ENCODE measurements at places on chromosomes 3 and 15. TPM values are rescaled to one million over a fixed set of nuclear protein-coding genes. Genes with fewer than 3 reads are reported as not detected.

DNA sequence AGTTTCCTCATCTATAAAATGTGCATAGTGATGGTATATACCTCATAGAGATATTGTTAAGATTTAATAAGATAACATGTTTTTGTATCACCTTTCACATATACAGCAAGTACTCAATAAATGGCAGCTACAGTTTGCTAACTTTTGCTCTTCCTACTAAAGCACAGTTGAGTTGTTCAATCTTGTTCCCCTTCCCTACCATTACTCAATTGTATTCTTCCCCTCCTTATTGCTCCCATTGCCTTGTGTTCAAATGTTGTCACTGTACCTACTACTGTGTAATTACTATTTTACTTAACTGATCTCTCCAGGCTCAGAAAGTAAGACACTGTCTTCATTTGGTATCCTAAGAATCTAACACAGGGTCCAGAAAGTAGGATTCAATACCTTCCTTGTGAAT is 5.5 kb downstream of the CD47 start:
- H3K27me3 ChIP-seq: no peaks in the 10 kb centered on the region
- peaks cover 4% of the 10 kb centered on the region for H3K4me1 ChIP-seq
- no peak overlapping the region for H3K4me3 ChIP-seq
- DNase-seq: no peak

DNA sequence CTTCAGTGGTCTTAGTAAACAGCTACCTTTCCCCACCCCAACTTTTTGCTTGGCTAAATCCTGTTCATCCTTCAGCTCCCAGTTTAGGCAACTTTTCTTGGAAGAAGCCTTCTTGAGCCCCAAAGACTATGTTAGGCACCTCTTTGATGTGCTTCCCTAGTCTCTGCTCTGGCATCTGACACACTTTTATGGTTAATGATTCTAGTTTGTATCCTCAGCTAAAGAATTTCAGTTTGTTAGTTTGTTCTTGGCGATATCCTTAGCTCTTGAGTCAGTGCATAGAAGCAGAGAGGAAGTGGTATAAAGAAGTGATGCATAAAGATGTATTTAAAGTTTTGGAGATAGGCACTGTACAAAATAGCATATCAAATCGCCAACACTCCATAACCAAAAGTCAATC is 168.4 kb downstream of the WDR72 start:
- H3K27ac ChIP-seq: no peak overlapping the region
- no peak overlapping the region for H3K4me3 ChIP-seq
- no peaks in the 10 kb centered on the region for H3K27me3 ChIP-seq
- H3K36me3 ChIP-seq: no peaks in the 10 kb centered on the region
- no peaks in the 10 kb centered on the region for H3K4me1 ChIP-seq

Gene KNG1
- total RNA-seq: 0.48 TPM

Gene HEG1
- total RNA-seq: 36.0 TPM

Gene P2RY14
- total RNA-seq: 8.5 TPM

Gene SECISBP2L
- total RNA-seq: 70.6 TPM
